Activated CD4-positive, alpha-beta memory T cell treated with anti-CD3 and anti-CD28 coated beads, Interleukin-2, amount 10 ng/mL, durations not matched to agents 7 days and 5 days (primary cell): ENCODE measurements at places on chromosomes 13 and 19. TPM values are rescaled to one million over a fixed set of nuclear protein-coding genes. Genes with fewer than 3 reads are reported as not detected.

The FCER2 gene
- 0.95 TPM for total RNA-seq

The ANGPTL8 gene
- total RNA-seq: not detected

The RFPL4AL1 gene
- total RNA-seq: not detected

The PCDH9 gene
- total RNA-seq: 0.05 TPM

The KIRREL2 gene
- 0.58 TPM for total RNA-seq

The OR7A5 gene
- not detected for total RNA-seq

The FXYD3 gene
- not detected for total RNA-seq

The ZNF260 gene
- 9.9 TPM for total RNA-seq

The CDC42EP5 gene
- not detected for total RNA-seq

The CYP4F8 gene
- not detected for total RNA-seq

DNA sequence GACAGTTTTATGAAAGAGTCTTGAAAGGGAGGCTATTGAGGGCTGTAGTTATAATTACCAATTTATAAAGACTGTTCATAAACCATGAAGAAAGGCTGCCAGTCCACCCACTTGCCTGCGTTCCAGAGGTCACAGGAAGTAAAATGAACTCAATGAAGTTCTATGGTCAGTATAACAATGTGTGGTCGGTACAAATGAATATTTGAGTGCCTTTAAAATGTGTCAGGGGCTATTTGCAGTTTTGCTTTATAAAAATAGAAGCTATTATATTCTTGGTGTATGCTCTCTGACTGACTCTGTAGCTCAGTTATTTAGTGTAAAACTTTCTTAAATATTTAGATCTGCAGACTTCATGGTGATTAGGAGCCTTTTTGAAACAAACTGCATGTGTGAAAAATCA, 47.0 kb downstream of the ESD start:
- no peak overlapping the region for H3K27ac ChIP-seq
- H3K4me3 ChIP-seq: no peak overlapping the region
- no peak for DNase-seq

- H3K4me1 ChIP-seq: no peaks in the 10 kb centered on the region
- DNase-seq: no peak
- no peaks in the 10 kb centered on the region for H3K36me3 ChIP-seq
- no peak overlapping the region for H3K4me3 ChIP-seq
These were observed 1192.2 kb downstream of the UQCRFS1 start for GRCh38 chr19:28020619-28021258.

- H3K4me3 ChIP-seq: no peak overlapping the region
- no peaks in the 10 kb centered on the region for H3K36me3 ChIP-seq
- H3K4me1 ChIP-seq: no peaks in the 10 kb centered on the region
These were observed 333.4 kb downstream of the KCTD12 start for GRCh38 chr13:76552807-76553206.

- peak overlapping the region; percentile 94 for H3K4me3 ChIP-seq
- H3K36me3 ChIP-seq: peaks cover 42% of the 10 kb centered on the region
- no peak for DNase-seq
- peak overlapping the region; percentile 61 for H3K27ac ChIP-seq
These were observed 2.4 kb downstream of the HSPH1 start for GRCh38 chr13:31159306-31159705.

DNA sequence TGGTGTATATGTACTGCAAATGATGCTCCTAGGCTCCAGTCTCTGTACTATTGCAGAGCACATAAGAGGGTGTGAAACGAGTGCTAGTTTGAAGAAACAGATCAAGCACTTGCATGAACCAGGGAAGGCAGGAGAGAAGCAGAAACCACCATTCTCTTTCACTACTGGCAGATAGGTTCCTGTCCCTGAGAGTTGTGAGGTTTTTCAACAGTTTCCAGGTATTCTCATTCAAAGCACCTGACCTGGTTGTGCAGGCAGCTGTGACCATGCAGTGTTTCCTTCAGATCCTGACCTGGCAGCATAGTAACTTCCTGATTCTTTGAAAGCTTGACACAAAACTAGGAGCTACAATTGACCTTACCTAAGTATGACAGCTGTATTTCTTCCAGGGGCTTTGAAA, 164.9 kb downstream of the UFM1 start:
- no peak overlapping the region for H3K27ac ChIP-seq
- H3K4me3 ChIP-seq: no peak overlapping the region
- no peaks in the 10 kb centered on the region for H3K27me3 ChIP-seq
- no peaks in the 10 kb centered on the region for H3K4me1 ChIP-seq
- no peak for DNase-seq

DNA sequence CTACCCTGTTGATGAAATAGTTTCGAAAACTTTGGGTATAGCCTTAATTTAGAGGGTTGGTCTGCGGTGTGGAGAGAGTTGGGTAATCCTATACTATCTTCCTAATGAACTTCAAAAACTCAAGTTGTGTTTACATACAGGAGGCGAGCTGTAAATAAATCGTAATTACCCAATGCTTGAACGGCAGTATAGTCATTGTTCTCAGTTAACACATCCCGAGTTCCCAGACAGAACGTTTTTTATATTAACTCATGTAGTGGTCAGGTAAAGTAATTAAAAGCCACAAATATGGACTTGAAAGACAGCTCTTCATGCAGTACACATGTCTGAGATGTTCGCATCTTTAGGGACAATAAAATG, 1.5 kb downstream of the PDS5B start:
- peak overlapping the region; percentile 92 for H3K27ac ChIP-seq
- peak overlapping the region; percentile 93 for H3K4me3 ChIP-seq
- H3K36me3 ChIP-seq: peaks cover 14% of the 10 kb centered on the region

DNA sequence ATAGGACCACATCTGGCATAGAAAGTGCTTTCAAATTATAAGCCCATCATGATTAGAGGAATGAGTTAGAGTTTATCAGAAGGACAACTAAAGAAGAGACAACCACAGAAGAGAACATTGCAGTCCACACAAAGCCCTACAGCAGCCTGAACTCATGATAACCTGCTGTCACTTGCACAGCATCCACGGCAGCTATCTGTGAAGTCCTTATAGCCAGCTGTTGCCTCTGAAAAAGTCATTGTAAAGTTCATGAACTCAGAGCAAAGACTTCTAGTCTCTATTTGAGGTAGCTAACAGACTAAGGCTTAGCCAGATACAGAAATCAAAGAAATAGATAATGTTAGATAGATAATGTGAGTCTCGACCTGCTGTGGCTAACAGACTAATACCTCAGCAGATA, 450.0 kb downstream of the KLF5 start:
- DNase-seq: no peak
- H3K36me3 ChIP-seq: no peaks in the 10 kb centered on the region
- peaks cover 2% of the 10 kb centered on the region for H3K27me3 ChIP-seq
- no peak overlapping the region for H3K4me3 ChIP-seq
- H3K27ac ChIP-seq: no peak overlapping the region

- no peak for DNase-seq
- no peak overlapping the region for H3K4me3 ChIP-seq
- no peak overlapping the region for H3K27ac ChIP-seq
- H3K27me3 ChIP-seq: peaks cover 5% of the 10 kb centered on the region
- no peaks in the 10 kb centered on the region for H3K4me1 ChIP-seq
These were observed 14.4 kb upstream of the SACS start for GRCh38 chr13:23447927-23448326.

DNA sequence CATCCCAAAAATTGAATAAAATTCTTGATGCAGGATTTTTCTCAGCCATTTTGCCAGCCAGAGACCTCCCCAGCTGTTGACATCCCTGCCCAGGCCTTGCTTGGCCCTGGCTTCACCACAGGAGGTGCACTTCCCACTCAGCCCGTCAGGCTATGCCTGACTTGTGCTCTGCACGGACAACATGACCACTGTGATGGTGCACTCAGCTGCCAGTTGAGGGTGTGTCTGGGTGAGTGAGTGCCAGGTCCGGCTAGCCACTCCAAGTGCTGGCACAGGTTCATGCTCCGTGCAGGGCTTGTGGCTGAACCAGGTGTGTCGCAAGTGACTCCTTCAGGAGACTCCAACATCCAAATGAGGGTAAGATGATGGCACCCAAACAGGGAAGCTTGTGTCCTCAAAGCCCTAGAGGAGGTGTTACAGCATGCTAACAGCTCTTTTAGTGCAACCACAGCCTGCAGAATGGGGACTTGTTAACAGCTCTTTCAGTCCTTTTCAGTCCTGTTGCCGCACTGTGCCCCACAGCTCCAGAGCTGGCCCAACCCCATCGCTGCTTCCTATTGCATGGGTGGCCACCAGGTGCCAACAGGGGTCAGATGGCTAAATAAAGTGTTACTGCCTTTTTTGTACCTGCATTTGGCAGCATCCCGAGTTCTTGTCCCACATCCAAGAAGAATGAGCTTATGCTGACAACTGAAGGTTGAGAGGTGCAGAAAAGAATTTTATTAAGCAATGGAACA, 380.7 kb downstream of the SLITRK5 start:
- DNase-seq: no peak
- no peaks in the 10 kb centered on the region for H3K27me3 ChIP-seq
- no peaks in the 10 kb centered on the region for H3K4me1 ChIP-seq
- no peaks in the 10 kb centered on the region for H3K36me3 ChIP-seq
- H3K4me3 ChIP-seq: no peak overlapping the region

DNA sequence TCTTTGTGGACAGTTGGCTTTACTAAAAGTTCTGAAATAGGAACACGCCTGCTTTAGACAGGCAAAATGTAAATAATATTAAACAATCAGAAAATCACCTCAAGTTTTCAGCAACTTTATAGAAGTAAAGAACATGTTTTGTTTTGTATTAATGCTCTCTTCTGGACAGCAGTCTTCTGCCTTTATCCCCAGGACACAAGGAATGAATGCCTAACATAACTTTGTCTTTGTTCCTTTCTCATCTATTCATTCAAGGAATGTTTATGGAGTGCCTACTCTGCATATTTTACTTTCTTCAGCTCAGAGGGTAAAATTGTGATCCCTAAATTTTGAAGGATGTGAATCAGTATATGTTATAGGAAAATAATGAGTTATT, 325.4 kb downstream of the FOXO1 start:
- no peak for DNase-seq
- H3K4me3 ChIP-seq: no peak overlapping the region
- H3K27ac ChIP-seq: no peak overlapping the region
- peaks cover 2% of the 10 kb centered on the region for H3K27me3 ChIP-seq

DNA sequence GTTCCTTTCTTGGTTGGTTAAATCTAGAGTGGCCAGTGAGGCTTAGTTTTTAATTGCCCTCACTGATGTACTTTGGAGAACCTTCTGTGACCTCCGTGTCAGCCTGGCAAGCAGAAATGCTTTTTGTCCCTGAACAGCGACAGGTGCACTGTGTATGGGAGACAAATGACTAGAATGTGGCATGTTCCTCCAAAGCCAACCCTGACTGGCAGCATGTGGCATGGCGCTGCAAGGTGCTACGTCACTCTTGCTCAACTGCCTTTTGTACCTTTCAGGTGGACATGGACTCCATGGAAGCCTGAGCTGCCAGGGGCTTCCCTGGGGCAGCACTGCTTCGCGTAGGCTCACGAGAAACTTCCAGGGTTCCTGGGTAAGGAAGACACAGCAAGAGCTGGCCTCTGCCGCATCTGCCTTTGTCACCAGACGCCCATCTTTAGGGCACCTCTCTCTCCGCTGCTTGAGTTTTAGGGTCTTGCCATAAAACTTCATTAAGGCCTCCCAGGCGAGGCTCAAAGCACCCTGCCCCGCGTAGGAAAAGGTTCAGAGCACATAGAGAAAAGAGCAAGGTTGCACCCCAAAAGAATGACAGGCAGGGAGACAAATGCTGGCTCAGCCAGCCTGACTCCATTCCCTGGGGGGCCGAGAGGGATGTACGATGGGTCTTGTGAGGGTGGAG, 167.1 kb upstream of the SOX1 start:
- no peak for DNase-seq
- H3K27me3 ChIP-seq: no peaks in the 10 kb centered on the region
- no peak overlapping the region for H3K4me3 ChIP-seq
- H3K36me3 ChIP-seq: no peaks in the 10 kb centered on the region
- H3K27ac ChIP-seq: no peak overlapping the region

- H3K36me3 ChIP-seq: peaks cover 12% of the 10 kb centered on the region
- H3K27me3 ChIP-seq: no peaks in the 10 kb centered on the region
- peak overlapping the region; percentile 85 for H3K27ac ChIP-seq
- H3K4me1 ChIP-seq: peaks cover 28% of the 10 kb centered on the region
- peak; percentile 83 for DNase-seq
These were observed 13.2 kb downstream of the ING1 start for GRCh38 chr13:110726726-110727125.

GRCh38 chr13:79645569-79645968, 164.6 kb downstream of the NDFIP2 start:
- no peaks in the 10 kb centered on the region for H3K36me3 ChIP-seq
- H3K4me1 ChIP-seq: no peaks in the 10 kb centered on the region
- H3K27me3 ChIP-seq: no peaks in the 10 kb centered on the region
- H3K27ac ChIP-seq: no peak overlapping the region

DNA sequence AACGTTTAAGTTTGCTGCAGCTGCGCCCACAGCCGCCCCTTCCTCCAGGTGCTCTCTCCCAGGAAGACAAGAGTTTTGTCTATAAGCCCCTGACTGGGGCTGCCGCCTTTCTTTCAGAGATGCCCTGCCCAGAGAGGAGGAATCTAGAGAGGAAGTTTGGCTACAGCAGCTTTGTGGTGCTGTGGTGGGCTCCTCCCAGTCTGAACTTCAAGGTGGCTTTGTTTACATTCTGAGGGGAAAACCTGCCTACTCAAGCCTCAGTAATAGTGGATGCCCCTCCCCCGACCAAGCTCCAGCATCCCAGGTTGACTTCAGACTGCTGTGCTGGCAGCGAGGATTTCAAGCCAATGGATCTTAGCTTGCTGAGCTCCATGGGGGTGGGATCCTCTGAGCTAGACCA, 6.4 kb upstream of the ERICH6B start:
- H3K36me3 ChIP-seq: no peaks in the 10 kb centered on the region
- H3K4me3 ChIP-seq: no peak overlapping the region
- H3K27ac ChIP-seq: no peak overlapping the region
- H3K4me1 ChIP-seq: no peaks in the 10 kb centered on the region
